ENCODE measurements at places on chromosomes 1 and 21.

DNA sequence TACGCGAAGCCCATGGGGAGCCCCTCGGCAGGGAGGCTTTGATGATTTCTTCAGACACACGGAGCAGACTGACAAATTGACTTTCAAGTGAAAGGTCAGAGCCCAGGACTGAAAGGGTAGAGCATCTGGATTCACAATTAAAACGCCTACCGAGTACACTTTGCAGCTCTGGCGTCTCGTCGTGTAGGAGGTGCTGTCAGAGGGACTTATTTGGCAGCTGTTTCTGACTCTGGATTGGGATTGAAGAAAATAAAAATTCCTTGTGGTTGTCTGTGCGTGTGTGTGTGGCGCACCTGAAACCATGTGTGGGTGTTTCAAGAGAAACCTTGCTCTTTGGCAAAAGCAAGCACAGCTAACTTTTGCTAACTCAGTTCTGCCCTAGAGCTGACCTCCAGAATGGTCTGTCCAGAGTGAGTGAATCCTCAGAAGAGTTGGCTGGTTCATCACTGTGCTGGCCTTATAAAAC lies 348.7 kb downstream of the HLX start:
- no peak for DNase-seq

GRCh38 chr1:86938450-86938849 lies 24.0 kb downstream of the HS2ST1 start:
- no peak for DNase-seq

GRCh38 chr21:44566403-44566802 lies 7.1 kb upstream of the KRTAP10-4 start:
- no peak for DNase-seq

GRCh38 chr1:107277022-107277421 lies 136.2 kb downstream of the NTNG1 start:
- peak; percentile 74 for DNase-seq

- DNase-seq, result no peak
Observed at GRCh38 chr1:31627301-31627929, 9.9 kb downstream of the HCRTR1 start.

DNA sequence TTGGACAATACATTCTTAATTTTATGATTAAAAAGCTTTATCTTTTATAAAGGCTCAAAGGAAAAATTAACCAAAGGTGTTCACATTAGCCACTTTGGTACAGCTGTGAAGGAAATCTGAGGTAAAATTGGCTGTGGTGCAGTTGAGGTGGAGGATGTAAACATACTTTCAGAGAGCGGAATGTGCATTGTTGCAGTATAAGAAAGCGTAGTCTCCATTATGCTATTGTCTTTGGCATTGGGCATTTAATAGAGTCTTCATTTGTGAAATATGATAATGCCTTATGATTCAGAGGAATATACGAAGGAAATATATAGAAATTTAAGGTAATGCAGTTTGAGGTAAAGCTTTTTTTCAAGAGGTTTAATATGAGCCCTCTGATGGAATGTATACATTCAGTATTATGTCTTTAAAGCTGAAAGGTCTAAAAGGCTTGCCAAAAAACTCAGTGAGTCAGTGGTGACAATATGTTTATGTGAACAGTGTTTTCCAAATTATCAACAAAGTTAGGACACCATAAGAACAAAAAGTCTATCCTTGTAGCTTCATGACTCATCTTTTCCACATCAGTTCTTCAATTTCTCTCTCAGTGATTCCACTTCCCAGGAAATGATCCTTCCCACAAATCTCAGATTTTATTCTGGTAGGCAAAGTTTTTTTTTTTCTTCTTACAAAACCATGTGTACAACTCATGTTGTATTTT lies 26.9 kb upstream of the DDR2 start:
- DNase-seq, result no peak

DNA sequence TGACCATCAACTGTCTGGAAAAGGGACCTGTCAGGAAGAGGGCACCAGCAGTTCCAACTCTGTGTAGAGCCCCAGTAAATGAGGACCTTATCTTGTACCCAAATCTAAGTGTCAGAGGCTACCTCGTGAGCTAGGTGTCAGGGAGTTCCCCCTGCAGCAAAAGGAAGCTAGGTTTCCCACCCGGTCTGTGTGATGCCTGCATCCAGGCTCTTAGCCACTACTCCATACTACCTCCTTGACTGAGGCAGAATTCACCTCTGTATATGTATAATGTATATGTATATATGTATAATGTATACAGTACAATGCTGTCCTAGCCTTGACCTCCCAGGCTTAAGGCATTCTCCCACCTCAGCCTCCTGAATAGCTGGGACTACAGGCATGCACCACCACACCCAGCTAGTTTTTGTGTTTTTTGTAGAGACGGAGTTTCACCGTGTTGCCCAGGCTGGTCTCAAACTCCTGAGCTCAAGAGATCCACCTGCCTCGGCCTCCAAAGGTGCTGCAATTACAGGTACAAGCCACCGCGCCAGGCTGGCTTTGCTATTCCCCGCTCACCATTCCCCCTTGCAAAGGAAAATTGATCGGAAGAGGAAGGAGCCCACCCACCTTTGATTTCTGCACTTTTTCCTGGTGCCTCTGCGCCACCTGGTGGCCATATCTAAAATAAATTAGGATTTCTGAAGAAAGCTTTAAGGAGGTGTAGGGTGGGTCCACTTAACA lies 15.7 kb upstream of the LUZP1 start:
- DNase-seq, result peak; percentile 85

GRCh38 chr1:164557270-164557669 lies 1.7 kb upstream of the PBX1 start:
- no peak for DNase-seq

DNA sequence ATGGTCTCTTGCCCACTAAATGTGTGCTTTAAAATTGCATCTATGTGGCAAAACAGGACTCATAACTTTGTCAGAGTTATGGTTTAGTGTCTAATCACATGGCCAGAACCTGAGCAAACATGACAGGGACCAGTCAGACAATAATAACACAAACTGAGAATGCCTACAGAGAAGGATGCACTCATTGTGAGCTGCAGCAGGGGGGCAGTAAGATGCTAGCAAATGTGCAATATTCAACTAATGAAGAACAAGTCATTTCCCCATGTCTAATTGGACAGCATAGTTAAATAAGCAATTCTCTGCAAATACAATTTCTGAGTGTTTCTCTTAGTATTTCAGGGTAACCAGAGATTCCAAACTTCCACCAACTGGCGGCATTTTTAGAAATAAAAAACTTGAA lies 30.8 kb downstream of the SPAG17 start:
- peak; percentile 21 for DNase-seq

DNA sequence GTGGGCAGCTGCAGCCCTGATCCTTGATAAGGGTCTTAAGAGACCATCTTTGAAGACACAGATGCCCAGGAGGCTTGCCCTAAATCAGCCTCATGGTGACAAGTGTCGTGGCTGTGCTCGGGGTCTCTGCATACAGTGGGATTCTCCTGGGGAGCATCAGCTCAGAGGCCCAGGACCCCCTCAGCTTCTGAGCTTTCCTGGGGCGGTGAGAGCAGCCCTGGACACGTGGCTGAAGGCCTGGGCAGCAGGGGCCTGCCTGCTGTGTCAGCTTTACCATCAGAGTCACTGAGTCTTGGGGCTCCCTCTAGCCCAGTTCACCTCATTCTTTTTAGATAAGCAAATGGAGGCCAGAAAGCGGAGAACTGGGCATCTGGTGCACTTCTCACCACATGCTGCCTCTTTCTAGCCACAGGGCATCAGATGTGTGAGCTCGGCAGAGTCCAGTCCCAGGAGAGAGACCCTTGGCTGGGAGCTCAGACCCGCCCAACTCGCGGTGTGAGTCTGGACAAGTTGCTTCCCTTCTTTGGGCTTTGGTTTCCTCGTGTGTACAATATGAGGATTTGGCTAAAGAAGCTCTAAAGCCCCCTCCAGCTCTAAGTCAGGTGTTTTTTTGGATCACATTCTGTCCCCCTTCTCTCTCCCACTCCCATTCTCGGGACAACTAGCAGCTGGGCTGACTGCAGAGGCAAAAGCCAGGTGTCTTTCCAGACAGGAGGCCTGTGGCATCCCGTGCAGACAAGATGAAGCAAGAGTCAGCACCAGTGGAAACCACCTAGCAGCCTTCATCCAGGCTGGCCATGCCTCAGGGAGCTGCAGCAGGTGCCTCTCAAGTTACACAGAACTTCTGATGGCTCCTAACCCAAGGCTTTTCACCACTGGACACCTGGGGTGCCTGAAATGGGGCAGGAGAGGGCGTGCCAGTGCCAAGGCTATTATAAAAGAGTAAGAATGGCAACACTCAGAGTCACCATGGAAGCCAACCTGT lies 119.1 kb downstream of the KCNN3 start:
- DNase-seq, result no peak

DNA sequence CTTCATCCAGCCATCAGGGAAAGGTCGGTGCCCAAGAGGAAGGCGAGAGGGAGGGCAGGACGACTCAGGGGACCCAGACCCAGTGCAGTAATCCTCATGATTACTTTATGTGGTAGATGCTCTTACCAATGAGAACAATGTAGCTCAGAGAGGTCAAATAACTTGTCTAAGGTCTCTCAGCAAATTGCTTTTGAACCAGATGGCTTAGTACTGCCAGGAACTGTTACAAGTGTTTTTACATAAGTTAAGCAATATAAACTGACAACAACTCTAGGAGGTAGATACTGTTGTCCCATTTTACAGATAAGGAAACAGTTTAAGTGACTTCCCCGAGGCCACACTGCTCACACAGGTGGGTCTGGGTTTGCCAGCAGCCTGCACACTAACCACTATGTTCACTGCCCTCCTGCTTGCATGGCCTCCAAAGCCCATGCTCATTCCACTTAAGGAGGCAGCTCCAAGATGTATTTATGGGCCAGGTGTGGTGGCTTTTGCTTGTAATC lies 111.7 kb downstream of the LACTBL1 start:
- no peak for DNase-seq

- no peak for DNase-seq
Observed at GRCh38 chr21:45091550-45092322, 17.4 kb downstream of the ADARB1 start.

- peak; percentile 34 for DNase-seq
Observed at GRCh38 chr1:190320952-190321351, 156.7 kb downstream of the BRINP3 start.

DNA sequence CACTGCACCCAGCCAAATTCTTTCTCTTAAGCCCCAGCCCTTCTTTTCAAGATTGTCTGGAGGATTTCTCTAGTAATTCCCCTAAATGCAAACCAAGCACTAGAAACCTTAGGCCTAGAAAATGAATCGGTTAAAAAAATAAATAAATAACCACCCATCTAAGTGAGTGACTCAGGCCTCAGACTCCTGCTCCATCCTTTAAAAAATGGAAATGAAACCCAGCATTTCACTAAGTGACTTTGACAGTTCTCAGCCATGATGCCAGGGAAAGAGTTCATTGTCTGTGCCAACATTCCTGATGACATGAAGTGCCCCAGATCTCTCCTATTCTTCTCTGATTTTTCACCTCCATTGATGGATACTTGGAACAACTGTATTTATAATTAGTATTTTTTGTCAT lies 415.2 kb upstream of the DAB1 start:
- DNase-seq, result no peak

DNA sequence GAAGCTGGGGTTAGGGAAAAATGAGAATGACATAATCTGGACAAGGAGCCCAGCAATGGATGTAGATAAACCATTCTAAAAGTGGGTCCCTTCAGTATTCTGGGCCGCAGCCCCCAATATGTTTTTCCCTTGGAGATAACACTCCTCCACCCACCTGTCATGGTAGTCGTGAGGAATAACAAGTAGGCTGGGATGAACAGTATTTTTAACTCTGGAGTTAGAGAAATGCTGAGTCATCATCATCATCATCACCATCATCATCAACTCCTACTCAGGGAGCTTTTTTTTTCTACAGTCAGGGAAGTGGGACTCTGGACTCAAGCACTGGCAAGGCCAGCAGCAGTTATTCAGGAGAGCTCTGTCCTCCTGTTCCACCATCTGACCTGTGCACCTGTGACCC lies 12.8 kb downstream of the CADM3 start:
- no peak for DNase-seq

GRCh38 chr1:212379366-212379765 lies 35.3 kb downstream of the PACC1 start:
- DNase-seq, result no peak

DNA sequence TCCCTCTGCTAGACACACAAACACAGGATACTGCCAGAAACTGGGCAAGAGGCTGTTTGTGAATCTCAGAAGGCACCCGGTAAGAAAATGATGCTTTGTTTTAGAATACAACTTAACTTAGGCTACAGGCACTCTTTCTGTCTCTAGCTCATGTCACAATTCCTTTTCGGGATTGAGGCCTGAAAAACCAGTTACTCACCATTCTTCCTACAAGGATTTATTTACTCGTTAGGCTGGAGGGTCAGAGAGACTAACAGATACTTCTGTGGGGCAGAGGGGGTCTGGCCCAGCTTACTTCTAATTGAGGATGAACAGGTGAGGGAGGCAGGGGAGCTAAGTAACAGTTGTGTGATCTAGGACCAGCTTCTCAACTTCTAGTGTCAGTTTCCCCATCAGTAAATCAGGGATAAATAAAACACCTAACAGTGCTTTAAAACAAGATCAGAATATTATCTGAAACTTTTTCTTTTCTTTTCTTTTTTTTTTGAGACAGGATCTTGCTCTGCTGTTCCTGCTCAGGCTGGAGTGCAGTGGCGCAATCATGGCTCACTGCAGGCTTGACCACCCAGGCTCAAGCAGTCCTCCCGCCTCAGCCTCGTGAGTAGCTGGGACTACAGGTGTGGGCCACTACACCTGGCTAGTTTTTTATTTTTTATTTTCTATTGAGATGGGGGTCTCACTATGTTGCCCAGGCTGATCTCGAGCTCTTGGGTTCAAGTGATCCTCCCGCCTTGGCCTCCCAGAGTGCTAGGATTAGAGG lies 31.9 kb downstream of the NFYC start:
- DNase-seq, result no peak

- no peak for DNase-seq
Observed at GRCh38 chr1:17687145-17687544, 68.0 kb upstream of the ACTL8 start.

GRCh38 chr1:65872301-65872700 lies 79.6 kb downstream of the PDE4B start:
- no peak for DNase-seq

GRCh38 chr1:67313934-67314671 lies 6.4 kb downstream of the IL12RB2 start:
- no peak for DNase-seq

DNA sequence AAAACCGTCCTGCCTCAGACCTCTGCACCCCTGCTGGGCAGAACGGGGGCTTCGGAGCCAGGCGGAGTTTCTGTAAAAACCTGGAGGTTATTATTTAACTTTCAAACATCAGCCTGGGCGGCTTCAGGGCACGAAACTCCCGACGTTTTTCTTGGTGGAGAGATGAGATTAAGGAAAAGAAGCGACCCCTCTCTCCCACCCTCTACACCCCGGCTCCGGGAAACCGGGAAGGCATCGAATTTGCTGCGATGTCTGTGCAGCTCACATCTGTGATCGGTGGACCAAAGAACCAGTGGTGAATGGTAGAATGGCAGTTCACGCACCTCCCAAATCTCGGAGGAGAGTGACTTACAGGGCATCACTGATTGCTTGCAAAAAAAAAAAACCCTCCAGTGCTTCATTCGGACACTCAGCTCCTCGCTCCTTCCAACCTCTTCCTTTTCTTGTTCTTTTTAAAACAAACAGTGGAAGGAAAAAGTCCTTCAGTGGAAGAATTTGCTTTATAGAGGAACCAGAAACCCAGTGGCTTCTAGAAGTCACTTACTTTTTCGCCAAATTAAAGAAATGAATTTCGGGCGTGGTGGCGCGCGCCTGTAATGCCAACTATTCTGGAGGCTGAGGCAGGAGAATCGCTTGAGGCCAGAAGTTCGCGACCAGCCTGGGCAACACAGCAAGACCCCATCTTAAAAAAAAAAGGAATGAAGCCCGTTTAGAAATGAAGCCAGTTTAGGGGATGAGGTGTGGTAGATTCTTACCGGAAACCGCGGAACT lies 884 bp downstream of the PHACTR4 start:
- peak; percentile 65 for DNase-seq

GRCh38 chr1:214451596-214451995 lies 99.8 kb downstream of the PTPN14 start:
- no peak for DNase-seq
